ENCODE measurements at places on chromosomes 11 and 22.

GRCh38 chr22:18093661-18094060 lies 15.9 kb downstream of the PEX26 start:
- DNase-seq = no peak

DNA sequence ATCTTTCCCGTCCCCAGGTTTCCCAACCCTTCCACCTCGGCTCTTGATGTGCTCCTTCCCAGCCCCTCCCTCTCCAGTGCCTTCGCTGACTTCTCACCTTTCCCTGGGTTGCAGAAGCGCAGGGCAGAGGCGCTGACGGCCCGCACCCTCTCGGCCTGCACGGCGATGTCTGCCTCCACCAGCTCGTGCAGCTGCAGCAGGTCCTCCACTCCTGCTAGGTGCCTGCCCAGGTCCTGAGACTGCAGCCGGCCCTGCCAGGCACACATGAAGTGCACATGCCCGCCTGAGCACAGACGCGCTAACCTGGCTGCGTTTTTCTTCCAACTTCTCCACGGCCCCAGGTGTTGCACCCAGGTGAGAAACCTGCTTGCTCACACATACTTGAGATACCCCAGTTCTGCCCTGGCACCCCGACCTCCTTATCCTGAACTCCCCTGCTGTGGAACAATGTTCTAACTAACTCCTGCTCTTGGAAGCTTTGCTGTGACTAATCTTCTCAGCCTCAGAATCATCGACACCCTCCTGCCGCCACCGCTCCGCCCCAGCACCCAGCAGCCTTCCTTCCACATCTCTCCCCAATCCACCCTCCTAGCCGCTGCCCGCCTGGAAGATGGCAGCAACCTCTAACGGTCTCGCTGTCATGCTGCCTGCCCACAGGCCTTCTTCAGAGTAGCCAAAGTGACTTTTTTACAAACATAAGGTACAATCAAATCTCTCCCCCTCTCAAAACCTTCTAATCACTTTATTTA lies 23.3 kb downstream of the SPTBN2 start:
- DNase-seq = no peak

DNA sequence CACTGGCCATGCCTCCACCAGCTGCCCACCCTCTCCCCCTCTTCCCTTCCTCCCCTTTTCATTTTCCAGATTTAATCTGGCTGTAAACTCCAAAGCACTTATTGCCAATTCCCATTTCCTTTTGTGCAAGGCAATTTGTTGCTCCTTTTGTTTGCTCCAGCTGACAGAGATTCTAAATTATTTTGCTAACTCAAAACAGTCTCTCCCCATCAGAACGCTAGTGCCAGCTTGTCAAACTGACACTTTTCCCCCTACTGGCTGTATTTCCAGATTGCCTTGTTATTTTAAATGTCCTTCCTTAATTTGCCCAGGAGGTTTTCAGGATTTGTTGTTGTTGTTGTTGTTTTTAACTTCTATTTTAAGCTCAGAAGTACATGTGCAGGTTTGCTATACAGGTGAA lies 57.0 kb upstream of the PAK1 start:
- DNase-seq = no peak

DNA sequence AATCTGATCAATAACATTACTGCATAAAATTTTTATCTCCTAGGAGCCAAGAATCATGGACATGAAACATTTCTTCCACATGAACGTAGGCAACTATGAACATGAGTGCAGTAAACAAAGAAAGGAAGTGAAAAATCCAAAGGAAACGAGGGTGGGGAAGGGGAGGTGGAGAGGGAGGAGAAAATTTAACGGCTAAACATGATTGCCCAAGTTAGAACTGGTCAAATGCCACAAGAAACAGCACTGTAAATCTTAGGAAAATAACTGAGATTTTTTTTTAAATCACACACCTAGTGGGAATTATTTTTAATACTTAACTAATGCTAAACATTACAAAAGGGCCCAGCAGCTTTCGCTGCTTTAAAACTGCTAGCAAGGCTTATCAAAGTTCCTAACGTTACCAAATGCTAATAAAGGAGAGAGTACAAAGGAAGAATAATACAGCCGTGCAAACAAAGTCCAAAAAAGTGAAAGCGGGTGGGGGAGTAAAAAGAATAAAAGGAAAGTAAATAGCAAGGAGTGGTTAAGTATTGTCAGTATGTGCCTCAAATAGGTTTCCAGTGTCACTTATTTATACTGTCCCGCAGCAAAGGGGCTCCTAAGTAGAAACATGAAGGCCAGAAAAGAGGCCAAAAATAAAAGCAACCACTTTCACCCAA lies 13.7 kb downstream of the NARS2 start:
- no peak for DNase-seq

DNA sequence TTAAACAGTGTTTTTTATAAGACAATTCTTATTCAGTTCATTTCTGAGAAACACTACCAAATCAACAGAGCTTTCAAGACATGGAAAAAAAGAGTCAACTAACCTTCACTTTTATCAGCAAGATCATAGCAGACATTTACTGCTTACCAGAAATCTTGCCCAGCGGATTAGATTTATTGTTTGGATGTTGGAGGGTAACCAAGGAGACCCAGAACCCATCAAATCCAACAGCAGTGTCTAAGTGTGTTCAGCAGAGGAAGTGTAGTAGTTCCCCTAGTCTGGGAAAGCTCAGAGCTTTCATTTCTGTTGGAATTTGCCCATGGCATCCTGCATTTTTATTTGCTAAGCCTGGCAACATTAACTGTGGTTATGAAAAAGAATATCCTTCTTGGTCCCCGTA lies 2.4 kb upstream of the PGM2L1 start:
- DNase-seq = no peak

DNA sequence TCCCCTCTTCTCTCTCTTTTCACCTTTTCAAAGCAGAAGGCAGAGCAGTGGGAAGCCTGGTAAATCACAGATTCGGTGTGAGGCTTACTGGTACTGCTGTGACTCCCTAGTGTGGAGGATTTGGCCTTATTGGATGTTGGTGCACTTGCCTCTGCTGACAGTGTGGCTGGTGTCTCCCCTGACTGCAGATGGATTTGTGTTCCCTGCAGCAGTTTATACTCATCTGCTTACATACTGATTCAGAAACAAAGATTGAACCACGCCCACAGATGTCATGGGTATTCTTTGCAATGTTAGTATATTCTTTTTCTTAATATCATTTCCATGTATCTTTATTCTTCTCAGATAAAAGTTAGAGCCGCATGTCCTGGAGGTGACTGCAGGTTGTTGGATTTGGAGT lies 26.8 kb upstream of the GRIK4 start:
- DNase-seq = no peak

DNA sequence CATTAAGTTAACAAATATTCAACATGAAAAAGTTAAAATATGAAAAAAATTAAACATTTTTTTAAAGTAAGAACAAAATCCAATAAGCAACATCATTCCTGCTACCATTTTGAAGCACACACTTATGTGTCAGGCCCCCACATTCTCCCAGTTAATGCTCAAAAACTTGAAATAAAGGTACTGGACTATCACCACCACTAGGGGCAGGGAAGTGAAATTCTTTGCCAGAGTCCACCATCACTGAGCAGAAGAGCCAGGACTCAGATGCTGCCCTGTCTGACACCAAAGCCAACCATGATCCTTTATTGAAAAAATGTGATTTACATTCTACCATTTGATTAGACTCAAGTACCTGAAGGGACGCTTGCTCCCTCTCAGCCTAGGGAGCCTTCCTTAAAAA lies 39.1 kb downstream of the PITPNB start:
- DNase-seq = peak; percentile 81

GRCh38 chr11:46308631-46309419 lies 31.4 kb downstream of the CREB3L1 start:
- DNase-seq = peak; percentile 80

- DNase-seq = no peak
These were observed 60.6 kb upstream of the CRYBB3 start for GRCh38 chr22:25139062-25139461.

DNA sequence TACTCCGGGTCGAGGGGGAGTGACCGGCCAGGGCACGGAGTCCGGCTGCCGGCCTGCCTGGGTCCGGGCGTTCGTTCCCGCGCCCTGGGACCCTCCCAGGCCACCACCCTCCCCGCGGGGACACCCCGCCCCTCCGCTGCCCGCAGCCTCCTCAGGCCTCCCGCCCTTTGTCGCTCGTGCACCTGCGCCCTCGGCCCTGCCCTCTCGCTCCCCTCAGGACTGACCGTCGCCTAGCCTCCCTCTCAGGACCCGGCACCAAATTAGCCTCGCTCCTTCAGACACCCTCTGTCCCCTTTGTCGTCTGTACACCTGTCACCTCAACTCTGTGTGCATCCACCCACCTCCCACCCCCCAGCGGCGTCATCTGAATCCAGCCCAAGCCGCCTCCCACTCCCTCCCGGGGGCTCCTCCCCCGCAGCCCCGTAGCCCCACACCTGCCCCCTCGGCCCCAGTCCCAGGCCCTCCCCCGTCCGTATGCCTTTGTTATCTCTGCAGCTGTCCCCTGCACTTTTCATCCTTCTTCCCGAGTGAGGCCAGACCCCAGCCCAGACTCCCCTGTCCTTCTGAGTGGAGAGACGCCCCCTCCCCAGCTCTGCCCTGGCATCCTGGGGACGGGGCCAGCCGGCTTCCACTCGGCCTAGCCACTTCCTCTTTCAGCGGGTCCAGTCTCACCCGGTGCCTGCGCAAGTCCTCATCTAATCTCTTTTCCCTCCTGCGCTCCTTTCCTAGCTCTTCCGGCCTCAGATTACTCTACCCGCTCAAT lies 643 bp downstream of the TIGD3 start:
- peak; percentile 60 for DNase-seq

DNA sequence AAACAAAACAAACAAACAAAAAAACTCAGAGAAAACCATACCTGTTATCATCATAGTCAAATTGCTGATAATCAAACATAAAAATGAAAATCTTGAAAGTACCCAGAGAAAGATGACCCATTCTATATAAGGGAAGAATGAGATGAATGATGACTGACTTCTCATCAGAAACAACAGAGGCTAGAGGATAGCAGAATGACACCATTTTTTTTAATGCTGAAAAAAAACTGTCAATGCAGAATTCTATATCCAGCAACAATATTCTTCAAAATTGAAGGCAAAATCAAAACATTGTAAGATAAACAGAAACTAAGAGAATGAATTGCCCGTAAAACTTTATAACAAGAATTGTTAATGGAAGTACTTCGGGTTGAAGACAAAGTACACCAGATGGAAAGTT lies 122.1 kb downstream of the ENTHD1 start:
- DNase-seq = no peak

- no peak for DNase-seq
These were observed 45.3 kb upstream of the HMGXB4 start for GRCh38 chr22:35212009-35212408.

GRCh38 chr11:67648796-67649613 lies 1.5 kb downstream of the ACY3 start:
- no peak for DNase-seq

GRCh38 chr11:9075556-9075955 lies 15.8 kb downstream of the SCUBE2 start:
- no peak for DNase-seq

DNA sequence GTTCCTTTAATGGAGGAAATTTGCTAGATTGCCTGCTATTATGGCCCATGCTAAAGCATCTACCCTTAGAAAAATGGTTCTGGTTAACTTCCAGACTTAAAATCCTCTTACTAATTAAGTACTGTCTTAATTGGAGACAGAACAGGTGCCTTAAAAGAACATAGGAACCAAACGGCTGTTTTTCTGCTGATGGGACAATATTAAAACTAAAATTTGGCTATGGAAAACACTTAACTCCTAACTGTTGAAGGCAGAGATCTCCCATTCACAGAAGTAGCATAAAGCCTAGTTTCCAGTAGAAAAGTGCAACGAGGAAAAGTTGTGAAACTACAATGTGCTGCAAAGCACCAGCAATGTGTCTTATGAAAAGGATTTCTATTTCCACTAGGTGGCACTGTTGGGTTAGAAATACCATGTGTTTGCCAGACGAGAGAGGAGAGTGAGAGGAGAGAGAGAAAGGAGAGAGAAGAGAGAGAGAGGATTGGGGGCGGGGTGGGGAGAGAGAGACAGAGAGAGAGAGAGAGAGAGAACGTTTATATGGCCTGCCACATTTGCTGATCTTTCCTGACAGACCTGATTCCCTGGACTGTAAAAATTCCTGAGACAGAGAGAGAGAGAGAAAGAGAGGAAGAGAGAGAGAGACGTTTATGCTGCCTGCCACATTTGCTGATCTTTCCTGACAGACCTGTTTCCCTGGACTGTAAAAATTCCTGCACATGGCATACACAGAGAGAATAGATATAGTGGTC lies 51.5 kb downstream of the FAM181B start:
- peak; percentile 71 for DNase-seq

- DNase-seq = no peak
These were observed 475.6 kb downstream of the MIAT start for GRCh38 chr22:27133019-27133431.

- DNase-seq = no peak
These were observed 49.3 kb upstream of the CD44 start for GRCh38 chr11:35089666-35090065.

DNA sequence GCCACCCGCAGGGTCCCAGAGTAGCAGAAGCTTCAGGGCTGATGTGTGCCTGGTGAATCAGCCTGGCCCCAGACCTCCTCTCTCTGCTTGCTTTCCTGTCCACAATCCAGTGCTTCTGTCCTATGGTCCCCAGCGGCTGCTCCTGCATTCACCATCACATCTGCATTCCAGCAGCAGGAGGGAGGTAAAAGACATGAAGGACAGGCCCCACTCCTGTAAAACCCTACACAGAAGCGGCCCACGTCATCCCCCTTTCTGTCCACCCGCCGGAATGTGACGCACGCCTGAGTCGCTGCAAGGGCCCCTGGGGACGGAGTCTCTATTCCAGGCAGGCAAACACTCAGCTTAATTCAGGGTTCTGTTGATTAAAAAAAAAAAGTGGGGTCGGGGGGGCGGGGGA lies 58.3 kb downstream of the CDKN1C start:
- no peak for DNase-seq

DNA sequence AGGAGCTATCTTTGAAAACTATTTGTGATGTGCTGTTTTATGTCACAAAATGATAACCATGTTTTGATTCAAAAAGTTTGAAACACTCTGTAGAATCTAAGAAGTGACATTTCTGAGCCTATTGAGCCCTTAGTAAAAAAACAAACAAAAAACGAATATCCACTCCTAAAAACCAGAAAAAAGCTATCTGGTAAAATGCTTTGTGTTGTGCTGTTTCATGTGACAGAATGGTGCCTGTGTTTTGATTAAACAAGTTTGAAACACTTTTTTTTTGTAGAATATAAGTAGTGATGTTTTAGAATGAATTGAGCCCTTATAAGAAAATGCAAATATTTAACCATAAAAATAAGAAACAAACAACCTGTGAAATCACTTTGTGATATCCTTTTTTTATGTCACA lies 105.2 kb upstream of the VPREB1 start:
- no peak for DNase-seq

- DNase-seq = no peak
These were observed 101.0 kb downstream of the SNX19 start for GRCh38 chr11:130815097-130815802.

GRCh38 chr11:32071811-32072210 lies 19.1 kb upstream of the RCN1 start:
- peak; percentile 65 for DNase-seq

DNA sequence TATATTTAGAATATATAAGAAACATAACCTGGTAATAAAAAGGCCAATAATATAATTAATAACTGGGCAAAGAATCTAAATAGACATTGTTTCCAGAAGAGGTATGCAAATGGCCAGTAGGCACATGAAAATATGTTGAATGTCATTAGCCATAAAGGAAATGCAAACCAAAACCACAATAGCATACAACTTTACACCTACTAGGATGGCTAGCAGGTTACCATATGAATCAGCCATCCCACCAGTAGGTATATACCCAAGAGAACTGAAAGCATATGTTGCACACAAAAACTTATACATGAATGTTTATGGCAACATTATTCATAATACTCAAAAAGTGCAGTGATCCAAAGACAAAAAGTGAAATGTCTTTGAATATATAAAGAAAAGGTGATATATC lies 2.7 kb upstream of the OR2D2 start:
- no peak for DNase-seq

GRCh38 chr22:27573280-27574001 lies 228.1 kb downstream of the MN1 start:
- no peak for DNase-seq
